ENCODE measurements at places on chromosomes 3 and 15. TPM values are rescaled to one million over a fixed set of nuclear protein-coding genes. Genes with fewer than 3 reads are reported as not detected.

CHRFAM7A gene
- total RNA-seq, result not detected

ALS2CL gene
- total RNA-seq, result 0.19 TPM

DNAH12 gene
- total RNA-seq, result 0.19 TPM

THSD4 gene
- total RNA-seq, result 0.03 TPM

MYD88 gene
- 65.6 TPM for total RNA-seq

SNTN gene
- not detected for total RNA-seq

DAZL gene
- total RNA-seq, result 0.05 TPM

CCR3 gene
- total RNA-seq, result 0.66 TPM

GABRB3 gene
- 0.27 TPM for total RNA-seq

GPR171 gene
- not detected for total RNA-seq

IMPDH2 gene
- 317 TPM for total RNA-seq

SERPINI2 gene
- total RNA-seq, result 0.33 TPM

TRIM71 gene
- total RNA-seq, result 0.48 TPM

CD80 gene
- 51.8 TPM for total RNA-seq

LEKR1 gene
- total RNA-seq, result 1.2 TPM

MESP2 gene
- total RNA-seq, result not detected

GPR160 gene
- total RNA-seq, result 24.6 TPM

DNA sequence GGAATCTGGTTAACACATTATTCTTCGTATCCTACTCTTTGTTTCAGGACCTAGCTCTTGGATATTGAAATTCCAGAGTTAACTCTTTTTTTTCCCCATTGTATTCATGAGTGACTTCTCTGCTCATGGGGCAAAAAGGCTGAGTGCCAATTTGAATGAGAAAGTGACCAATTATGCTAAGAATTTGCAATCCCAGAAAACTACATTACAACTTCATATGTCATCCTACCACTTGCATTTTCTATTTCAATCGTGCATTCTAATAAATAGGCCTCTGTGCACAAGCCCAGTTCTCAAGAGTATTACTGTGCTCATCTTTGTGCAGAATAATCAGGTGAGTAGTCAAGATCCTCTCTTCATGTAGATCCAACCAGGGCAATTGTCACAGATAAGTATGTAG lies 537.8 kb downstream of the OTOL1 start:
- no peak for DNase-seq

GRCh38 chr15:95734422-95735316 lies 595.8 kb upstream of the NR2F2 start:
- no peak for DNase-seq

GRCh38 chr15:68209735-68210408 lies 4.7 kb upstream of the CALML4 start:
- DNase-seq, result no peak

- DNase-seq, result no peak
These were observed 40.2 kb upstream of the ZFAND6 start for GRCh38 chr15:80019168-80019745.

DNA sequence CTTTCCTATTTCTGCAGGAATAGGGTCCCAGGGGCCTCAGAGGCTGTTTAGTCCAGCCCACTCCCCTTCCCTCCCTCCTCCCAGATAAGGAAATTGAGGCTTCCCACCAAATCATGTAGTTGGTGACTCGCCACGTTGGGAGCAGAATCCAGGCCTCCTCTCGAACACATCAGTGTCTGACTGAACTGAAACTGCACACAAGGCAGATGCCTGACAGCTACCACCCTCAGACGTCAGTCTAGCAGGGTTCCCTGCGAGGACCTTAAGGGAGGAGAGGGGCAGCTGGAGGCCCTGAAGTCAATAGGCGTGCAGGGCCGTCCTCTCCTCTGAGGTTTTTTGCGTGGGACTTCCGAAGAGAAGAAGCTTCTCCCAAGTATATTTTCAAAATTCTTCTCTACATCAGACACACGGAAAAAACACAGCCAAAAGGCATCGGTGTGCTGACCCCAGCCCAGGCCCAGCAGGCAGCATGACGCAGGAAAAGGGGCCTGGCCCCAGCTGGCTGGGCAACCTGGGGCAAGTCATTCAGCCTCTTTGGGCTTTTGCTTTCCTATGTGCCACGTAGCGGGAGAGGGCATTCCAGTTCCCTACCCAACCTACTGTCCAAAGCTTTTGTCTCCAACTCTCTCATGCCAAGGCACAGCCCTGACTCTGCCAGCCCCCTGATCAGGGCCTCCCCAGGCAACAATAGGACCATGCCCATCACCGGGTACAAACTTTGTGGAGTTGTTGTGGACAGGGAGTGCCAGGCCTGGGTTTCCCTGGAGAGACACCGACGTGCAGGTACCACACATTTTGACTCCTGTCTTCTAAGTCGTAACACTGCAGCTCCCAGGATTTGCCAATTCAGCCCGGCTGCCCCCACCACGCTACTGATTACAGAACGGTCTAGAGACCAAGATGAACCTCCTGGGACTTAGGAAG lies 283.1 kb downstream of the XXYLT1 start:
- DNase-seq, result no peak

DNA sequence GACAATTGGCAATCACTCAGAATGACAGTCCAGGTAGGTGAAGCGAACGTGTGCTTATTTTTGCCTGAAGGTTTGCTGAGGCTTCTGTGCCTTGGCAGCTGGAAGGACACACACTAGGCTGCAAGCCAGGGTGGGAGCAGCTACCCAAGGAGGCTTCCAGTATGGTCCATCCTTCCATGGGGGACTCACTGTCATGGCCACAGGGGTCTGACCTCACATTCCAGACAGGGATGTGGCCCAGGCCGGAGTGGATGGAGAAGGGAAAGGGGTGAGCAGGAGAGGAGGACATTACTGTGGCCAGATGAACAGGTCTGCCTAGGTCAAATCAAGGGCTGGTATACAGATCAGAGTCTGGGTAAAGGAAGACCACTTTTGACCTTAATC lies 247.7 kb downstream of the ADAMTS17 start:
- DNase-seq, result no peak

- no peak for DNase-seq
These were observed 77.1 kb downstream of the ATP10A start for GRCh38 chr15:25786040-25786439.

- no peak for DNase-seq
These were observed 33.4 kb upstream of the ZNF609 start for GRCh38 chr15:64426845-64427465.

- no peak for DNase-seq
These were observed 27.6 kb downstream of the CPOX start for GRCh38 chr3:98565843-98566242.

DNA sequence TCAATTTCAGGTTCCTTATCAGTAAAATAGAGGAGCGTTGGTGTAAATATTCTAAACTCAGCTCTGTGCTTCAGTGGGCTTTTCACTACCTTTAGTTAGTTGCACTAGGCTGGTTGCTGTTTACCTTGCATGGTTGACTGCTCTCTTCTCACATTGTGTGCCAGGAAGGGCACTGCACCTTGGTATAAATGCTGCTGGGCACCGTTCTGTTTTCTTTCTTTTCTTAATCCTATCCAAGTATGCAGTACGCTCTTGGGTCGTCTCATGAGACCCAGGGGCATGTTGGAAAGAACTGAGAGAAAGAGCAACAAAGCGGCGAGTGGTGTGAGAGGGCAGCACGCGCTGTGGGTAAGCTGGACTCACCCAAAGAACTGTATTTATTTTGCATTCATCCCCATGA lies 22.4 kb downstream of the KCNMB2 start:
- no peak for DNase-seq

DNA sequence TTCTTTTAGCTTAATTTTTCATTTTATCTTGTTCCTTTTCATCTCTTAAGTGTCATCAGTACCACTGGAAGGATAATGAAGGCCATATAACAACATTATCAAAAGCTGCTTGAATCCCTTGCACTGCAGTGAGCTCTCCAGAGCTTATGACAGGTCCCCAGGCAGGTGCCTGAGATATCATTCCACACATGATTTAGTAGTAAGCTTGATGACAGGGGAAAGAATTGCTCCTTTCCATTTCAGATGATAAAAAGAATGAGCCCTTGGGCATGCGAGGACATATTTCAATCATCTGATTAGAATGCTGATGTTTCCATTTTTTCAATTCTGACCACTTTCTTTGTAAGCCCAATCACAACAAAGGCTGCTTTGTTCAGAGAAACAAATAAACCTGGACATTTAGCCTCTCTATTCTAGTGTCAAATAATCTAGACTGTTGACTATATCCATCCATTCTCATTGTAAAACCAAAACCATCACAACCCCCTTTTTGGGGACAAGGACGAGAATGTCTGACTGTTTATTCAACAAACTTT lies 567.8 kb downstream of the IGSF11 start:
- DNase-seq, result no peak

DNA sequence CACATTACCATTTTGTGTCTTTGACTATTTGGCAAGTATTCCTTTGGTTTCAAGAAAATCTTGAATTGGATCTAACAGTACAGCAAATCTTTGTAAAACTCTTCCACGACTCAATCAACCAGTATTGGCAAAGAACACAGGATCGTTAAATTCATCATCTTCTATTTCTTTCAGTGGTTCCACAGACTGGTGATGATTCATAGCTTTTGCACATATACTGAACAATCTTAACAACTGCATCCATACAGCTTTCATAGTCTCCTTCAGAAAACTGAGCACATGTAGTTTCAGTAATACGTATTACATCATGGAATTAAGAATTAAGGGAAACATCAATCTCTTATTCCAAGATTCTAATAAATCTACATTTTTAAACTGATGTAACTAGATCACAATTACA lies 91.6 kb upstream of the LIPC start:
- DNase-seq, result no peak

DNA sequence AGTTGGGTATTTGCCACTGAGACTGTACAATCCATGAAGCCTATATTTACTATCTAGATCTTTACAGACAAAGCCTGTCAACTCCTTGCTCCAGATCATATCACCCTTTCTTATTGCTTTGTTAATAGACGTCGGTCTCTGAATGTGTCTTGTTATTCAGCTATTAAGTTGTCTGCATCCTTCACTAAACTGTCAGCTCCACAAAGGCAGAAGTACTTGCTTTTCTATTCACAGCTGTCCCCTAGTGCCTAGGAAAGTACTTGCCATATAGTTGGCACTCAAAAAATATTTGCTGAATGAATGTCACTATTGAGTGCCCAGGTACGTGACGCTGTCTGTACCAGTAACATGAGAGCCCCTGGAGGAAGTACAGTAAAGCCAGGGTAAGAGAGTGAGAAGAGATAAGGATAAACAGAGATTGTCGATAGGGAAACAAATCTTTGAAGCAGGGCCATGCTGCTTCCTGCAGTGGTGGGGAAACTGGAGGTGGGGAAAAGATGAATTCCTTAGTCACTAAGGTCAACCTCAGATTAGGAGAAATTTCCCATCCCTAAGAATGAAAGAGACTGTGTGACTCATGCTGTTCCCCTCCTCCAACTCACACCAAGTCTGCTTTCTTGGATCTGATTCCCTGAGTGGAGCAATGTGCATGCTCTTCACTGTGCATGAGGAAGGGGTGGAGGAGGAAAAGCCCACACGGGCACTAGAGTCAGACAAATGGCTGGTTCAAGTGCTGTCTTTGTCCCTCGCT lies 36.3 kb downstream of the PRICKLE2 start:
- DNase-seq, result no peak

DNA sequence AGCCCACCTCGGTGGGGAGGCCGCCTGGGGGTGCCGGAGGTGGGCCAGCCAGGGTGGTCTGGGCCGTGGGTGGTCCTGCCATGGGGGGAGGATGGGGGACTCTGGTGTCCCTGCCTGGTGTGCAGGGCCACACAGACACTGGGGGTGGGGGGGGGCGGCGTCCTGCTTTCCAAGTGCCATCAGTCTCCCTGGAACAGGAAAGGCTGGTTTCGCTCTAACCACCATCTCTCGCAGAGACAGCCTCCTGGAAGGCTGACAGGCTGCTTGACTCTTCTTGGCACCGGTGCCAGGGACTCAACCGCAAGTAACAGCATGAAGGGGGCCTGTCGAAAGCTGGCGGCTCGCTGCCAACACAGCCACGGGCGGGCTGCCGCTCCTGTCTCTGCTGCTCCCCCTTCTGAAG lies 40.3 kb downstream of the RGMA start:
- no peak for DNase-seq

GRCh38 chr3:138359148-138359918 lies 11.0 kb downstream of the MRAS start:
- no peak for DNase-seq

DNA sequence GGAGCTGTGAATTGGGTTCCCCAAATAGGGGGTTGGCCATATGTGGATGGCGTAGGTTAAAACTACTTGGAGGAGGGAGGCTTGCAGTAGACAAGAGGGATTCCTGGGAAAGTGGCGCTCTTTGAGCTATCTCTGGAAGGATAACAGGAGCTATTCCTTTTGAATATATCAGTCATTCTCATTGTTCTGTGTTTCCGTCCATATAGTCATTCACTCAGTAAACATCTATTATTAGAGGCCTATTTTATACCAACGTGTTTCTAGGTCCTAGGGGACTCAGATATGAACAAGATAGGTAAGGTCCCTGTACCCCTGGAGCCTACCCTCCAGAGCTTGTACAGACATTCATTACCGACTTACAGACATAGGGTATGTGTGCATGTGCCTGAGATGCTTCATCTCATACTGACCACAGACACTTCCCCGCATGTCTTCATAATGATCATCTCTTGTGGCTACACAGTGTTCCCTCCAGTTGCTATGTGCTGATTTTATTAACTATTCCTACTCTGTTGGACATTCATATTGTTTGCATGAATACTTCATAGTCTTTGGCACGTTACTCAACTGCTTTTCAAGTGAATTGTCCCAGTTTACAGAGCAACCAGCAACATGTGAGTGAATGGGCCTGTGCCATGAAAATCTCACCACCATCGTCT lies 55.8 kb upstream of the VILL start:
- DNase-seq, result no peak

- DNase-seq, result no peak
These were observed 33.0 kb downstream of the HSPBAP1 start for GRCh38 chr3:122760453-122761271.

DNA sequence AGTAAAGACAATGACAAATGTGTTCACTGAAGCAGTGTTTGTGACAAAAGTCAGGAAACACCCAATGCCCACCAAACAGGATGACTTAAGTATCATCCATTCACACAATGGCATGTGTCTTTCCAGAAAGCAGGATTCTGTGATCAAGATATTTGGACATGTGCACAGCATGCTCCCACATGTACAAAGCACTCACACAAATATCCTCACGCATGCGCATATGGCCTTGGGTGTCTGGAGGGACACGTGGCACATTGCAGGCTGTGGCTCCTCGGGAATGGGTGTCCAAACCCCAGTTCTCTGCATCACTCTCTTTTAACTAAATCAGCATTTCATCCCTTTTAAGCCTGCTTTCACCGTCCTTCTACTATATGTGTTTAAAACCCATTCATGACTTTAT lies 130.5 kb downstream of the KLF13 start:
- no peak for DNase-seq

DNA sequence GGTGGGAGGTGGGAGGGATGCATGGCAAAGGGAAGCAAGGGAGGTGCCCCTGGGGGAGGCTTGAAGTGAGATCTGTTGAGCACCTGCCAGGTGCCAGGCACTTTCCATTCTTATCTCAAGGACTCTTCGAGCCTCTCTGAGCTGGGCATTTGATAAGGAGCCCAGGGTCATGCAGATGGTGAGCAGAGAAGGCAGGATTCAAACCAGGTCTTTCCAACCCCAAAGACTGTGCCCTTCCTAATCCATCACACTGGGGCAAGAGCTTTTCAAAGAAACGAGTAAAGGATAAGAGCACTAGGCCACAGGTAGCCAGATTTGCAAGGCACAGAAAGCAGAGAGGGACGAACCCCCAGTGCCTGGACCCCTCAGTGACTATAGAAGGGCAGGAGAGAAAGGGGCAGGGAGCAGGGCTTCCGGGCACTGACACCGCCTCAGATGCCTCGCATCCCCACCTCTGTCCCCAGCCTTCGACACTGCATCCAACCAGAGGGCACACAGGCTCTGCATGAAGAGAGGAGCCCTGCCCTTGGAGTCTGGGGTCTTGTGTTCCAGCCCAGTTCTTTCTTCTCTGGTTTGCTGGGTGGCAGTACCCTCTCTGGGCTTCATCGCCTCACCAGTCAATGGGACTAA lies 21.0 kb downstream of the IGDCC4 start:
- DNase-seq, result no peak

Data from GM12878 (cell line).